ENCODE measurements at places on chromosomes 1 and 21.

DNA sequence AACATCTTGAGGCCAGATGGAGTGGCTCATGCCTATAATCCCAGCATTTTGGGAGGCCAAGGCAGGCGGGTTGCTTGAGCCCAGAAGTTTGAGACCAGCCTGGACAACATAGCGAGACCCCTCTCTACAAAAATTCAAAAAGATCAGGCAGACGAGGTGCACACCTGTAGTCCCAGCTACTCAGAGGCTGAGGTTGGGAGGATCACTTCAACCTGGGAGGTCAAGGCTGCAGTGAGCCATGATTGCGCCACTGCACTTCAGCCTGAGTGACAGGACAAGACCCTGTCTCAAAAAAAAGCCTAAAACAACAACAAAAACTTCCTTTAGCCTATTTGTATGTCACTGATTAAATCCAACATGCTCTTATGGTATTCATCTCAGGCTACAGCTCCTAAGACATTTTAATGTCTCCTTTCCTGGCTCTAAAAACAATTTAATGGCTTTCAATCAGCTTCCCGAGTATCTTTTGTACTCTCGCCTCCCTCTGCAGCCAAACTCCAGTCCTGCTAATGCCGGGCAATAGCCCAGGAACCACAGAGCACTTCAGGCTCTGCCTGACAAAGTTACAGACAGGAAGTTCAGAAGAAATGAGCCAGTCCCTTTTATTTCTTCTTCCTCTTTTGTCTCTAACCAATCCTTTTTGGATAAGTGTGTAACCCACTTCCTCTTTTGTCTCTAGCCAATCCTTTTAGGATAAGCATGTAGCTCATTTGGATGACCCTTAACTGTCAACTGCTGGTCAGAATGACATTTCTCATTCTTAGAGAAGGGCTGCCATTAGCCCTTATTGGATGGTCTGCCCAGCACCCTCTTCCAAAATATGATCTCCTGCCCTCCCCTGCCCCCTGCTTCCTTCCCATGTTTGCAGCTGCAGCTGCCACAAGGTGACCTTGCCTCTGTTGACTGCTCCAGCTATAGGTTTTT lies 6.6 kb upstream of the DOP1B start:
- DNase-seq, result peak; percentile 68

DNA sequence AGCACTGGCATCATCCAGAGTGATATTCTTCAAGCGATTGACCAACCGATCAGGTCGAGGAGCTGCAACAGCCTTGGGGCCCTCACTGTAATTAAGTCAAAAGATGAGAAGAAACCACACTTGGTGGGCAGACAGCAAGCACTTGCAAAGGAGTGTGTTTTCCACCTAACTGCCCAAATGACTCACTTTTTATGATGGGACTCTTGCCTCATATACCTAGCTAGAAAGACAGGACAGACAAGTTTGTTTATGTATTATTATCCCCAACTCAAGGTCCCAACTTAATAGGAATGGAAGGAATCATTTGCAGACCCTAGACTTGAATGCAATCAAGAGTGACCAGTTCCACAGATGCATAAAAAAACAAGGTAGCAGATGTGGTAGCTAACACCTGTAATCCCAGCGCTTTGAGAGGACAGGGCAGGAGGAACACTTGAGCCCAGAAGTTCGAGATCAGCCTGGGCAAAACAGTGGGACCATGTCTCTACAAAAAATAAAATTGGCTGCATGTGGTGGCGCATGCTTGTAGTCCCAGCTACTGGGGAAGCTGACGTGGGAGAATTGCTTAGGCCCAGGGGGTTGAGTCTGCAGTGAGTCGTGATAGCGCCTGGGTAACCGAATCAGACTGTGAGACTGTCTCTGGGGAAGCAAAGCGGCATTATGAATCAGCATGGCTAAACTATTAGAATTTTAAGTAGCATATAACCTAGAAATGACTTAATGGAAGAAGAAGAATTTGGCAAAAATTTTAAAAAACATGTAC lies 2.3 kb upstream of the NRAS start:
- DNase-seq, result no peak

DNA sequence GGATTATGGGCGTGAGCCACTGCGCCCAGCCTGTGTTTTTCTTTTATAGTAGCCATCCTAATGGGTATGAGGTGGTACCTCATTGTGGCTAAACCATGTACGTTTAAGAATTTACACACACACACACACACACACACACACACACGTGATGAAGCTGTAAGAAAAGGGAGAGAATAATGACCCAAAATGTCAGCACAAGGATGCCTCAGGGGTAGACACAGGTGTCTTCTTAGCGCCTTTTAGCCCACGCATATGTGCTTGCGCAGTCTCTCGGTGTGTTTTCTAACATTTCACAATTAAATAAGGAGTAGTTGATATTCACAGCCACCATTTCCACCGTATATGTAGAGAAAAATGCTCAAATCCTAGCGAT lies 782 bp upstream of the PFKL start:
- DNase-seq, result no peak

GRCh38 chr1:60390593-60391282 lies 317.2 kb upstream of the C1orf87 start:
- no peak for DNase-seq
